NCI-H1092 treated with DMSO at 0.1 percent for 48 hours (cell line): ENCODE measurements at places on chromosomes 11 and 22.

DNA sequence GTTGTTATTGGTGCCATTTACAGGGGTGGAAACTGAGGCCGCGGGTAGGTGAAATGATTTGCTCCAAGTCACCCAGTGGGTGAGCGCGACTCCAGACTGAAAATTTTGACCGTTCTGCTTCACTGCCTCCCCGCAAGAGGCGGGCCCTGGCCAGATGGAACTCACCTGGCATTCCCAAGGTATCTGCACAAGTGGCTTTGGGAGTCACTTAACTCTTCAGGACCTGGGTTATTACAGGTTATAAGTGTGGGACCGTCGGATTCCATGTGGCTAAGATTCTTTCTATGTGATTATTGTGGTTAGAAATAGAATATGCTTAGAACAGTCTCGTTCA is 598 bp downstream of the CABIN1 start:
- DNase-seq: no peak

- DNase-seq: no peak
These were observed 499.6 kb upstream of the B3GAT1 start for GRCh38 chr11:134911514-134912180.

DNA sequence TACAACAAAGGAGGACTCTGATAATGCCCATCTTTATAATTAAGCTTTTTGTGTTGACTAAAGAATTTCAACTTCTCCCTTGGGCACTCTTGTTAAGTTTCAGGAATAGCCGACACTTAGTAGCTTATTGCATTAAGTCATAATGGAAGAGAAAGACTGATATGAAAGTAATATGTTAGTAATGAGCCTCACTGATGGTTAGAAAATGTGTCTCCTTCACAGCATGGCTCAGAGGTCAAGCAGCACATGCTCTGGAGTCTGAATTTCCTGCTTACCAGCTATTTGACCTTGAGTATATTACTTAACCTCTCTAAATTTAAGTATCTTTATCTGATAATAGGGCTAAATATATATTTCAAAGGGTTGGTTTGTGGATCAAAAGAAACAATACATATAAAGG is 39.0 kb downstream of the PDGFD start:
- no peak for DNase-seq

- DNase-seq: no peak
These were observed 104.2 kb upstream of the SOX6 start for GRCh38 chr11:16460508-16460907.

- no peak for DNase-seq
These were observed 161.7 kb downstream of the ATG16L2 start for GRCh38 chr11:72975778-72976521.
